ENCODE measurements at places on chromosomes 12 and 14. TPM values are rescaled to one million over a fixed set of nuclear protein-coding genes. Genes with fewer than 3 reads are reported as not detected.

The TIMELESS gene
- total RNA-seq: 7.3 TPM

The REP15 gene
- 2.3 TPM for total RNA-seq

The TAS2R50 gene
- total RNA-seq: 4.2 TPM

The NKX2-1 gene
- not detected for total RNA-seq

The IL31 gene
- not detected for total RNA-seq

The IGF1 gene
- total RNA-seq: 1.7 TPM

DNA sequence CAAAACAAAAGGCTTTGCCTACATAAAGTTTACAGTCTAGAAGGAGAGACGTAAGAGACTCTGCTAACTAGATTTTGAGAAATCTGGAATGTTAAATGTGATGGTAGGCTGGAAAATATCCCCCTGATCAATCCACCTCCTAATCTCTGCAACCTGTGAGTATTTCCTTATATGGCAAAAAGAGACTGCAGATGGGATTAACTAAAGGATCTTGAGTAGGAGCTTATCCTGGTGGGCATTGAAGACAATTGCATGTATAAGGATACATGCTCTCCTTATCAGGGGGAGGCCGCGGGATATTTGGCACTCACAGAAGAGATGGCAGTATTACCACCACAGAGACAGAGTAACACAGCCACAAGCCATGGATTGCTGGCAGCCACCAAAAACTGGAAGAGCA, 95.2 kb downstream of the EGLN3 start:
- DNase-seq: no peak

GRCh38 chr12:107179871-107180270, 86.5 kb upstream of the CRY1 start:
- DNase-seq: no peak

DNA sequence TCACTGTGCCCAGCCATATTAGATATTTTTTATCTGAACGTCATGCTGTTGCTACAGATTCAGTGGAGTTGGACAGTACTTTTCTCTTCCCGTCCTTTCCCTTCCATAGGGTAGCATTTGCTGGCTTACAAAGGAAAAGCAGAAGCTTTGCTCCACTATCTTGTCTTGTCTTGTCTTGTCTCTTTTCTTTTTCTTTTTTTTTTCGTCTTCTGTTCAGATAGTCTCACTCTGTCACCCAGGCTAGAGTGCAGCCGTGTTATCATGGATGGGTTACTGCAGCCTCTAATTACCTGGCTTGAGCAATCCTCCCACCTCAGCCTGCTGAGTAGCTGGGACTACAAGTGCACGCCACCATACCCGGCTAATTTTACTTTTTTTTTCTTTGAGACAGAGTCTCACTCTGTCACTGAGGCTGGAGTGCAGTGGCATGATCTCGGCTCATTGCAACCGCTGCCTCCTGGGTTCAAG, 21.1 kb downstream of the OR10G3 start:
- DNase-seq: no peak

GRCh38 chr12:11891754-11892386, 178.9 kb upstream of the BCL2L14 start:
- DNase-seq: no peak

DNA sequence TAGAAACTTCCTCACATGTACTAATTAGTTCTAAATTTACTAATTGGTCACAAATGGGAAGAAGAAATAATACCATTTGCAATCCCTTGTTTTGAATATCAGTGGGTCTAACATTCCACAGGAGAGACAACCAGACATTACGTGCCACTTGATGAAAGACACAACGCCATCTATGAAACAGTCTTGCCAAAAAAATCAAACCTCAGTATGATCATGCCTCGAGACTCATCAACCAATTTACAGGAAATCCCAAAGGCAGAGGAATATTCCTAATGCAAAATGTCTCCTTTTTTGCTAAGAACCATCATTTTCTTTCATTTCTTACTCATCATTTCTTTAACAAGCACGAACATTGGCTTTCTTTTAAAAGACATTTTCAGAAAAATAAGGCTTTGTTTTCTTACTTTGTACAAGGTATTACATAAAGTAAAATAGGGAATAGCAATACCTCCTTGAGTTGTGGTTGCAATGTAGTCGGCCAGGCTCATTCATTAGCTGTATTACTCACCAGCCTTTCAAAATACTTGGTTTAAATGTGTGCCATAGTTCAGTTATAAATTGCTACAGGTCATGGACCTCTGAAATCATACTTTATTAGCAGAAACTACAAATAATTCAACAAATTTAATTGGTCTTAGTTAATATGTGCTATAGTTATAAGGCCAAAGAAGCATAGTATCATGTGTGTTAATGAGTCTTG, 436.2 kb upstream of the FLRT2 start:
- no peak for DNase-seq

DNA sequence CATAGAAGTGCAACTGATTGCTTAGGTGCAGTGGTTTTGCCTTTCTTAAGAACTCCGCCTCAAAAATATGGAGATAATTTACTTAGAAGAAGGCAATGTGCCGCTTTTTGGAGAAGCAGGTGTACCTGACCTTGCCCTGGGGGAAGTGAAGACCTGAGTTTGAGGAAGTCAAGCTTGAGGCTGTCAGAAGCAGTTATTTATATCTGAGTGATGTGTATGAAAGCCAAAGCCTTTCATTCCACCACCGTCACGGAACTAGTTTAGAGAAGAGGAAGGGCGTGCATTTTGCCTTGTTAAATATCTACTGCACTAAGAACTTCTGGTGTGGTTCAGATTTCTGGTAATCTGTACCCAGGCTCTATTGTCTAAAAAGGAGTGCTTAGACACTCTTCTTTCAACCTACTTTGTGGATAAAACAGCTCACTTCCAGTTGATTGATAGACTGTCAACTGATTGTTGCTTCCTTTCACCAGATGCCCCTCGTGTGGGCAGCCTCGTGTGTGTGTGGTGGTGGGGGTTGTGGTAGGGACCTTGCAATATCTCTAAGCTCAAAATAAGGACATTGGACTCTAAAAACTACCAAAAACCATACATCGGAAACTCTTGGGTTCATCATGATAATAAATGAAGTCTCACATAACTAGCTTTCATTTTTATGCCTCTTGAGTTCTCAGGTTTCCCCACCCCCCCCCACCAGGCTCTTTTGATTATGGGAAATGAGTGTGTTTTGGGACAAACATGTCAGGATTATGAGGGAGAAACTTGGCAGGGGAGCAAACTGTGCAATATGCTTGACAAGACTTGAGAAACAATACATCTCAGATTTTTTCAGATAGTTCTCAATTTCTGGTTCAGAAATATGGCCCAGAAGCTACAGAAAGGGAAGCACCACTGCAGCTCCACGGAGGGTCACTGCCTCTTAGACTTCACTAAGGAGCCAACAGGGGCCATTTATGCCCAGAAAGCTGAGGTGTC, 78.6 kb downstream of the ARF6 start:
- DNase-seq: no peak

GRCh38 chr12:26471560-26471959, 276.2 kb downstream of the SSPN start:
- DNase-seq: no peak

GRCh38 chr14:73953731-73954130, 3.6 kb downstream of the COQ6 start:
- DNase-seq: no peak

GRCh38 chr14:99822800-99823455, 29.7 kb downstream of the EML1 start:
- DNase-seq: no peak
